ENCODE measurements at places on chromosomes 1 and 21. TPM values are rescaled to one million over a fixed set of nuclear protein-coding genes. Genes with fewer than 3 reads are reported as not detected.

CELA2B gene
- not detected for total RNA-seq

RASSF5 gene
- total RNA-seq: 0.11 TPM

GOLT1A gene
- total RNA-seq: not detected

C1orf94 gene
- total RNA-seq: not detected

TDRD5 gene
- 0.09 TPM for total RNA-seq

NCAM2 gene
- under 0.01 TPM for total RNA-seq

HRNR gene
- not detected for total RNA-seq

HYI gene
- total RNA-seq: 82.0 TPM

PRKAA2 gene
- total RNA-seq: 2.9 TPM

CFHR4 gene
- total RNA-seq: not detected

PKLR gene
- not detected for total RNA-seq

ZFP69 gene
- total RNA-seq: 1.8 TPM

OR10J1 gene
- total RNA-seq: not detected

BTG3 gene
- 10.0 TPM for total RNA-seq

NEXN gene
- total RNA-seq: 1.4 TPM

PRDX1 gene
- 667 TPM for total RNA-seq

KCNK2 gene
- total RNA-seq: 0.09 TPM

UBE2U gene
- total RNA-seq: not detected

CXADR gene
- 71.3 TPM for total RNA-seq

MPL gene
- total RNA-seq: 0.09 TPM

HPDL gene
- 0.77 TPM for total RNA-seq

AUNIP gene
- 0.54 TPM for total RNA-seq

CLCA2 gene
- not detected for total RNA-seq

DMRTA2 gene
- under 0.01 TPM for total RNA-seq
